M059J (cell line): ENCODE measurements at places on chromosomes 12 and 14. TPM values are rescaled to one million over a fixed set of nuclear protein-coding genes. Genes with fewer than 3 reads are reported as not detected.

DNA sequence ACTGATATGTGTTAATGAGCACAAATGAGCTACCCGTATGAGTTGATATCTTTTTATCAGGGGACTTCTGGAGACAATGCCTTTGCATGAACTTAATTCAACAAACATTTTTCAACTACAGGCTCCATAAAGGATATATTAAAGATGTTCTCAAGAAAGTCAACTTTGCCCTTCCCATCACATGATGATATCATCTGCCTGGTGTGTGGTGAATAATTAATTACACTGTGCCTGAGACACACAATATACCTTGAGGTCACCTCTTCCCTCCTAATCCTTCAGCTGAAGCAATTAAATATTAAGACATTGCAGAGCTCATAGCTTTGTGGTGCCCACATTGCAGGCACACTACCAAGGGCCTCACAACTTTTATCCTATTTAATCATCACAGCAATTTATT is 22.3 kb upstream of the NTF3 start:
- DNase-seq: no peak

DNA sequence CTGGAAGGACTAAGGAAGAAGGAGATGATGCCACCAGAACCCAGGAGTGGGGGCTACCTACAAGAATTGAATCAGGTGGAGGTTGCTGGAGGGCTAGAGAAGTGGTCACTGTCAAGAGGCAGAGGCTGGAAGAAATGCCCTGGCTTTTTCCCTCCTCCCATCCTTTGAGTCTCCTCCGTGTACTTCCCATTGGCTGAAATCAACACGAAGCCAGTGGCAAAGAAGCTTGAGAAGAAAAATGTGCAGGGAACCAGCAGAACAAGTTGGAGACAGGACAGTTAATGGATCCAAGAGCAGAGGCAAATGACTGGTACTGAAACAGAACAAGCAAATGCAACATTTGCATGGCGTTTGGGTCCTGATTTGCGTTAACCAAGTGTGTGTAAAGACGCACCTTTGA is 9.1 kb upstream of the FBLN5 start:
- no peak for DNase-seq

GRCh38 chr12:93805736-93806141 is 128.6 kb downstream of the CRADD start:
- peak; percentile 50 for DNase-seq

- peak; percentile 29 for DNase-seq
Measured at GRCh38 chr12:50166799-50167048, 445 bp downstream of the CERS5 start.

The CNTN1 gene
- 0.74 and 4.9 TPM in 2 replicates for total RNA-seq

GRCh38 chr12:73514672-73515071 is 1023.0 kb upstream of the ATXN7L3B start:
- DNase-seq: no peak

- peak; percentile 48 for DNase-seq
Measured at GRCh38 chr12:45703942-45704341, 25.6 kb upstream of the ARID2 start.

DNA sequence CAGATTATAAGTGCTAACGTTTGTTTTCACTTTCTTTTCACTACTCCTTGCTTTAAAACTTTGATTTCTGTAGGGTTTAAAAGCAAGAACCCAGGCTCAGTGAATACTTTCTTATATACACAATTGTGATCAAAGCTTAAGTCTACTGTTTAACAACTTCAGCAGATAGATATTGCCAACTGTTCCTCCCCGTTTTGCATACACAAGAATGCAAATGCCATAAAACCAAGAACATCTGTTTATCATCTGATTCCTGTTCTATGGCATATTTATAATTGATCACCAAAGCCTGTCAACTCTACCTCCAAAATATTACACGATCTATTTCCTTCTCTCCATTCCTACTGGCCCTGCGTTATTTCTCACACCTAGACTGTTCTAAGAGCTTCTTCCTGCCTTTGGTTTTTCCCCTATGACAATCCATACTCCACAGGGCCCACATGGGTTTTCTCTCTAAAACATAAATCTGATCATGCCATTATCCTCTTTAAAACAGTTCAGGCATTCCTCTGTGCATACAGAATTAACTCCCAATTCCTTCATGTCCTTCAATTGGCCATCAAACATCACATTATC is 15.9 kb downstream of the MED13L start:
- no peak for DNase-seq

DNA sequence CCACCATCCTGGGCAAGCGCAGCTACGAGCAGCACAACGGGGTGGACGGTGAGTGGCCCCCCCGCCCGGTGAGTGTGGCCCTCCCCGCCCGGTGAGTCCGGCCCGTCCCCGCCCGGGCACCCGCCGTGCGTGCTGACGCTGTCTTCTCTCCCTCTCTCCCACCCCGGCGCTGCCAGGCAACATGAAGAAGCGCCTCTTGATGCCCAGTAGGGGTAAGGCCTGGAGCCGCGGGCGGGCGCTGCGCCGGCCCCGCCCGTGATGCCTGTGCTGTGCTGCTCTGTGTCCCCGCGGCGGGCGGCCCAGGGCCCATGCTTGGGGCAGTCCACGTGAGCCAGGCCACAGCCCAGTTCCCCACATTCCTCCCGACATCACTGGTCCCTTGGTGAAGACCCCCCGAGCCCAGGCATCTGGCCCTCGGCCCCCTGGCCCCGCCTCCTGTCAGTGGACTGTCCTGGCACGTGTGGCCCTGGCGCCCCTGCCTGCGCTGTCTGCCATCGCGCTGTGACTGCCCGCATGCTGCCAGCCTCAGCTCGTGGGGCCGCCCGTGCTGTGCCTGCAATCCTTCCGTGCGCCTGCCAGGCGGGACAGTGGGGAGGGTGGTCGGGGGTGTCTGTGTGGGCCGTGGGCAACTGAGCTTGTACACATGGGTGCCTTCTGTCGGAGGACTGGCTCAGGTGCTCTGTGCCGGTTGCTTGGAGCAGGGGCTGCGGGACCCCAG is 7.9 kb upstream of the CRIP2 start:
- DNase-seq: no peak
